Activated T-helper 9 cell treated with anti-CD3 and anti-CD28 coated beads, Interleukin-2, amount 50 U/mL, for 16 hours (primary cell): ENCODE measurements at places on chromosomes 16 and 17.

DNA sequence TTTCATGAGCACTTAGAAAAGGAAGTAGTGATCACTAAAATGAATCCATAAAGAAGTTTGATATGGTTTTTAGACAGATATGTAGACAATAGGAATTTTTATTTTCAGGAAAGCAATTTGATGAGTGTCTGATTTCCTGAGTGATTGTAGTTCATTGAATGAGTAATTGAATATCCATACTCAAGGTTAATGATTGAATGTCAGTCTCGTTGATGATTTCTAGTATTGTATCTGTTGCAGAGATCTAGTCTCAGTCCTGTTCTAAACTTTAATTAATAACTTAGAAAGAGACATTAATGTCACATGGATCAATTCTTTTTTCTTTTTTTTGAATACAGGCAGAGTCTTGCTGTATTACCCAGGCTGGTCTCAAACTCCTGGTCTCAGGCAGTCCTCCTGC, 78.3 kb downstream of the NLK start:
- no peak for DNase-seq

DNA sequence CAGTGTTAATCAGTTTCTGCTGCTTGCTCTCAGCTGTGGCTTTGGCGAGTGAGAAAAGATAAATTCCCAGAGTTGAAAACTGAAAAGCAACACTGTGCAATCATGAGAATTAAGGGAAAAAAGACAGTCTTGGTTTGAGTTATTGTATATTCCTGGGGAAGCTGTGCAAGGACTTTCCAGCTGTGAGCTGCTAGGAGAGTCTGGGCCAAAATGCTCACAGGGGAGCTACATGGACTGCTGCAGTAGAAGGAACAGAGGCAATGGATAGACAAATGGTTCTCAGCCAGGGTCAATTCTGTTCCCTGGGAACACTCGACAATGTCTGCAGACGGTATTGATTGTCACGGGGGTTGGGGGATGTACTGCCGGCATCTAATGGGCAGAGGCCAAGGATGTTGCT, 102.0 kb upstream of the ADAMTS18 start:
- no peak for DNase-seq

- DNase-seq = no peak
These were observed 97.8 kb upstream of the MED13 start for GRCh38 chr17:62162898-62163297.

GRCh38 chr17:73256220-73256619, 5.5 kb downstream of the CPSF4L start:
- no peak for DNase-seq
